ENCODE measurements at places on chromosomes 11 and 22.

- no peak for DNase-seq
These were observed 11.8 kb downstream of the ROBO3 start for GRCh38 chr11:124876818-124877630.

- DNase-seq = no peak
These were observed 6.5 kb upstream of the DRD2 start for GRCh38 chr11:113481672-113482071.

GRCh38 chr22:47215851-47216250 lies 453.4 kb downstream of the TBC1D22A start:
- DNase-seq = no peak

- no peak for DNase-seq
These were observed 88.5 kb downstream of the MYEOV start for GRCh38 chr11:69382131-69383128.

GRCh38 chr11:16418428-16419097 lies 62.2 kb upstream of the SOX6 start:
- no peak for DNase-seq

GRCh38 chr11:35593143-35593542 lies 25.1 kb upstream of the FJX1 start:
- DNase-seq = no peak

- no peak for DNase-seq
These were observed 219.7 kb downstream of the CNTN5 start for GRCh38 chr11:99240192-99241030.

DNA sequence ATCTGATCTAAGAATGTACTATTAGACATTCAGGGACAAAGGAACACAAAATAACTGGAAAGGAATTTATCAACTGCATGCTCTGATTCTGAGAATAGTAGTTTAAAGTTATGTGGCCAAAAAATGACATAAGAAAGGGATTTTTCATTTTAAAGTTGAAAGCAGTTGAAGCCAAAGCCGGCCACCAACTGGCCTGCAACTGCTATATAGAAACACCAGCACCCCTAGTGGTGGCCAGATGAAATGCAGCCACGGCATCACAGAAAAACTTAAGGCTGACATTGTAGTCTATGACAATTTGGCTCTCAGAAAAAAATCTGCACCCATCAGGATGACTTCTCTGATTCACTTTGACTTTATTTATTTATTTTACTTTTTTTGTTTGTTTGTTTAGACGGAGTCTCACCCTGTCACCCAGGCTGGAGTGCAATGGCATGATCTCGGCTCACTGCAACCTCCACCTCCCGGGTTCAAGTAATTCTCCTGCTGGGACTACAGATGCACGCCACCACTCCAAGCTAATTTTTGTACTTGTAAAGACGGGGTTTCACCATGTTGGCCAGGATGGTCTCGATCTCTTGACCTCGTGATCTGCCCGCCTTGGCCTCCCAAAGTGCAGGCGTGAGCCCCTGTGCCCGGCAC lies 59.2 kb downstream of the SLC35F2 start:
- DNase-seq = peak; percentile 28

- DNase-seq = no peak
These were observed 23.4 kb downstream of the OVOL1 start for GRCh38 chr11:65810046-65810868.

GRCh38 chr22:44765571-44766285 lies 13.4 kb downstream of the ARHGAP8 start:
- no peak for DNase-seq

DNA sequence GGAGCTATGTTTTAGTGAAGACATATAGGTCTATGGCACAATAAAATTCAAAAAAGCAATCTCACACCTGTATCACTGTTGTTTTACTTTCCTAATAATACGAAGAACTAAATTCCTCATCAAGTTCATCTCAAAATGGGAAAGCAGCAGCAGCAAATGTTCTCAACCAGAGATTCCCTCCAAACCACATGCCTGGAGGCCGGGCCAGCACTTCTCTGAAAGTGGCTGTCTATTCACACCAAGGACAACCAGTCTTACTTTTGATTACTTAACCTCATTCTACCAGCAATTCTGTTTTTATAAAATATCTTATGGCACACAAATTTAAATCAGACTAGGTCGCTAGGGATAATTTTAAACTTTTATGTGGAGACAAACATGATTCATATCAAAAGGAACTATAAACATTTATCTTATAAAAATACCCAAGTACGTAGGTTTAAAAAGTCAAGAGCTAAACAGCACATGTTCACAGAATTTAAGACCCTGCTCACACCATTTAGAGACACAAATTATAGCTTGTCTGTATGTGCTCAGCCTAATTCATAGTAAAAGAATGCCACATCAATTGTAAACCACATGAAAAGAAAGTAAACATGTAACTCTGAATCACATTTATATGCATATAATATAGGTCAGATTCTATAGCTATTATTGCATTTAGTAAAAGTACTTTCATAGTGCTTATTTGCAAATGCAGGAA lies 46.1 kb downstream of the RRAS2 start:
- no peak for DNase-seq

Data from activated CD4-positive, alpha-beta T cell treated with anti-CD3 and anti-CD28 coated beads for 1 hour (primary cell).